ENCODE measurements at places on chromosomes 11 and 22.

GRCh38 chr11:116376054-116376453 is 396.7 kb downstream of the BUD13 start:
- no peak for DNase-seq

DNA sequence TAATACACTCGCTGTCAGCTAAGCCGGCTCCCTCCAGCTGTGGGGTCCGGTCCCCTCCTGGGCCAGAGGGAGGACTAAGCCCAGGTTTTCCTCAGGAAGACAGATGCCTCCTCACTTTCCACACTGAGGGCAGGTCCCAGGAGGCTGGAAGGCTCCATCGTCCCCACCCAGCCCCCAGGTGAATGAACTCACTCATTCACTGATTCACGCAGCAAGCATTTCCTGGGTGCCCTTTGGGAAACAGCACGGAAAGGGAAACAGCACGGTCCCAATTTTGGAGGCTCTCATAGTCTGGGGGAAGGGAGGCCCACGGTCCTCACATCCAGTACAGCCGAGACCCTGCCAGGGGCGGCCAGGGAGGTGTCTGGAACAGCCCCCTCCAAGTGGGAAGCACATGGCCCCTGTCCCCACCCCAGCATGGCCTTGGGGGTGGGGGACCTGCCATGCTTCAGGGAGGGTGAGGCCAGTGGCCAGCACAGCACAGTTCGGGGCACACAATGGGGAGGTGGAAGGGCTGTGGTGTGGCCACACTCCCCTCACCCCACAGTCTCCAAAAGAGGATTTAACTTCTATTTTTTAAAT is 9.3 kb upstream of the TH start:
- no peak for DNase-seq

GRCh38 chr11:15640318-15640717 is 525.6 kb downstream of the INSC start:
- no peak for DNase-seq

DNA sequence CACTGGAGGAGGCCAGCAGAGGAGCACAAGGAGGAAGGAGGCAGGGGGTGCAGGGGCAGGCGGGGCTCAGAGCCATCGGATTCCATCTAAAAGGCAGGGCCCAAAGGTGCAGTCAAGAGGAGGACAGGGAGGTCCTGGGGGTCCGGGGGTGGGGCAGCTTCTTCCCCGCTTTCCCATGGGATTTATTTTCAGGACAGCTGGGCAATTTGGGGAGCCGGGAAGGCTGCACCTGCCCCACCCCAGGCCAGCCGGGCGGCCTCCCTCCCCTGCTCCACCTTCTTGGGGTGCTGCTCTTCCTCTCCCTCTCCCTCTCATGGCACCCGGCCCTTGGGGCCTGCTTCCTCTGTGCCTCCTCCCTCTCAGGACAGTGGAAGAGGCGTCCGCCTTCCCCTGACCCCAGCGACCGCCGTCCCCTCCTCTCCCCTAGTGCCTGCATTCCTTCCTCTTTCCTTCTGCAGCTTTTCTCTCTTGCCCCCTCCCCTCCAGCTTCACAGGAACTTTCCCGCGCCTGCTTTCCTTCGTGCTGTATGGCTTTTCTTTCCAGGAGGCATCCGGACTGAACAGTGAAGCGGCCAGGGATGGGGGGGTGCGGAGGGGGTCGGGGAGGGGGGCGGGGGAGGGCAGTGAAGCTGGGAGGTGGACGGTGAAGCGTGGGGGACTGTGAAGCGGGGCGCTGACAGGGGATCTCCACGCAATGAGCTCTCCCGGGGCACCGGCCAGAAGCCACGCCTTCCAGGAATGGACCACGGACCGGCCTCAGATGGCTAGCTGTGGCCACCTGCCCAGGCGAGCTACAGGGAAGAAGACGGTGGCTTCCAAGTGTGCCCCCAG is 26.9 kb downstream of the APOBEC3H start:
- no peak for DNase-seq

Measured in H4 (cell line).